Cortex of kidney (tissue), 1 donor: ENCODE measurements at places on chromosomes 2 and 18.
A peak's percentile ranks its signal among the peaks of the same experiment; 100 is the strongest.

GRCh38 chr18:69866212-69866611, 81.5 kb downstream of the CD226 start:
- no peak for DNase-seq

GRCh38 chr2:240762971-240763370, 57.0 kb downstream of the KIF1A start:
- DNase-seq: no peak

DNA sequence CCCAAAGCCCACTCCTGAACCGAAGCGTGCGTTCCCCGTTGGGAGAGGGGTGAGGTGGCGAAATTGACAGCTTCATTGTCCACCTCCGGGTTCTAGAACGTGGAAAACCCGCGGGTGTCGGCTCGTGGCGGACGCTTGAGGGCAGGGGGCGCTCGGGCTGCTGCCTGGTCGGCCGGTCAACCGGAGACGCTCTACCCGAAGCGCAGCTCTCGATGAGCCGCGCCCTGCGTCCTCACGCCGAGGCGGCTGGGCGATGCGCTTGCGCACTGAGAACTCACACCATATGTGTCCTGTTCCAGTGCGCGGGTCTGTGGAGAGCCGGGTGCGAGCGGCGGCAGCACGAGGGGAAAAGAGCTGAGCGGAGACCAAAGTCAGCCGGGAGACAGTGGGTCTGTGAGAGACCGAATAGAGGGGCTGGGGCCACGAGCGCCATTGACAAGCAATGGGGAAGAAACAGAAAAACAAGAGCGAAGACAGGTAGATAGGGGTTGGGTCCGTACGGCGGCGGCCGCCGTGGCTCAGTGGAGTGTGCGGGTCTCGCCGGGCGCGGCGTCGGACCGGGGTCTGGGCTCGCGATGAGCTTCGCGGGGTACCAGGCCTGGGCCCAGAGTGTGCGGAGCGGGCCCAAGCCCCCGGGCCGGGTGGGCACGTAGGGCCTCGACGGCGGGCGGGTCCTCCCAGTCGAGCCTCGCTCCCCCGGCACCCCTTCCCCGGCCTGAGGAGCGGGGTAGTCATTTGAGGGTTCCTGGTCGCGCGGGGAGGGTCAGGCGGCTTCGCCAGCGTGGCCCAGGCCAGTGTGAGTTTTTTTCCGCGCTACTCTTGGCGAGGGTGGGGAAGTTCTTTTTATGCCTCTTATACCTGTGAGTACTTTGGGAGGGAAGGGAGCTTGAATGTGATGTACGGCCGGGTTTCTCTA, at the start of gene EIF5B:
Gene EIF5B, plus strand, starts transcription at position 277 of the 916 bp plus-strand sequence. Its CDS starts 166 bp downstream, at position 443.
- peak; percentile 47 for DNase-seq

DNA sequence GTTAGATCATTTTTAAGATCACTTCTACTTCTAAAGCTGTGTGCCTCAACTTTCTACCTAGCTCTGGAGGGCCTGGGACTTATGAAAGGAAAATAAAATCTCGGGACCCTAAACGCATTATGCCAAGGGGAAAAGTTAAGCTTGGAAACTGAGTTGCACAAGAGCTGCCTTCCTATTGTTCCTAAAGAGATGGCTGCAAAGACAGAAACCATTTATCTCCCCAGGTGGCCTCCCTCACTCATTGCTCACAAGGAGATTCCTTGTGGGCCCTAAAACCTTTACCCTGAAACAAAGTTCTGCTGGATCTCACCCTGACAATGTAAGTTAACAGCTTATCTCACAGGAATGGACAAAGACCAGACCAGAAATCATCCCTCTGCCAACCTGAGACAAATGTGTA, 26.8 kb downstream of the TUBB6 start:
- DNase-seq: no peak

GRCh38 chr2:58700591-58700990, 459.5 kb upstream of the FANCL start:
- DNase-seq: no peak

- no peak for DNase-seq
Measured at GRCh38 chr18:8800445-8800844, 95.1 kb downstream of the MTCL1 start.

DNA sequence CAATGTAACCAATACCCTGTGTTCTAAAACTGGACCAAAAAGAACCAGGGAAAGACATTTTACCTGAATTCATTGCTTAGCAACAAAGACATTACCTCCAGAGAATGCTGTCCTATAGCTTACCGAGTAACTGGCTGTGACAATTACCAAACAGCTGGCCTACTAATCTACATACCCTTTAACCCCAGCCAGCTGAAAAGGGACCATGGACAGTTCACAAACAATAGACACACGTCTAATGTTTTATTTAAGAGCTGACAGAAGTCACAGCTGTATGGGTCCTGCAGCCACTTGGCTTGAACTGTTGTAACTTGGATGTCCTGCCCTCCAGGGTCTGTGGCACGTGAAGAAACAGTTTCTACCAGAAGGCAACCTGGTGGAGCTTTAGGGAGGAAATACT, 130.1 kb upstream of the EFEMP1 start:
- no peak for DNase-seq

DNA sequence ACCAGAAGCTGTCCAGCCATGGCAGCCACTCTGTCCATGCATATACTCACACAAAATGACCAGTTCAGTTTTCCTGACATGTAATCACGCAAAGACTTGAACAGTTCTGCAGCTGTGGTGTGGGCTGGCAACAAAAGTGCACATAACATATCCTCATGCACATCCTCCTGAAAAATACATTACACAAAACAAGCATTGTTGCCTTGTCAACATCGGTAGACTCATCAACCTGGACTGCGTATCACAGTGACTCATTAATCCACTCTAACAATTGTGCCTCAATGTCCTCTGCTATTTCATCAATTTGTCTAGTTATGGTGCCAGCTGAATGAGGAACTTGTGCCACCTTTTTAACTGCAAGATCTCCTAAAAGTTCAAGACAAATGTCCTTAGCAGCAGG, 19.5 kb downstream of the RBKS start:
- no peak for DNase-seq

DNA sequence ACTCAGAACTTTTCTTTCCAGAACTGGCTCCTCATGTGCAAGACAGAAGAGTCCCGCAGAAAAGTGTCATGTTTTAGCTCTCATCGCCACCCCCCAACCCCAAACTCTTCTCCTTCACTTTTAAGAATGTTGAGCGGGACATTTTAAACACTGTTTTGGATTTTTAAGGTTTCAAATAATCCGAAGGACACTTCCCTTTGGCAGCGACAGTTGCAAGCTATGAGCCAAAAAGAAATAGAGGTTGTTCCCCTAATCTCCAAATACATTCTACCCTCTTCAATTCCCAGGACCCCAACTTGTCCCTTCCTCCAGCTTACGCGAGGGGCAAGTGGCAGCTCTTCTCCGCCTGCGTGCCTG, 678 bp upstream of the UBE2E3 start:
- DNase-seq: no peak

DNA sequence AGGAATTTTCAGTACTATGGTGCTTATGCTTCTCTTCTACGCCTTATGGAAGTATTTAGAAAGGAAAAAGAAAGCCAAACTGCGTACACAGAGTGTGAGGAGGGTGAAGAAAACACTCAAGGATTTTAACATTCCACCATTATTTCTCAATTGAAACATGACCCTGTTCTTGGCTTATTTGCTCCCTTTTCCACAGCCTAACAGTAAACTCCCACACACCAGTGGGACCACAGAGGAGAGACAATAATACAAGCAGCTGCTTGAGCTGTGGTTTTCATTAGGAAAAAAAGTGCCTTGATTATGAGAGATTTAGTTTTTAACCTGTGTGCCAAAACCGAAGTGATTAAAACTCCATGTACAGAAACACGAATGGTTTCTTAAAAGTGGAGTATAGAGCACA, 134.3 kb downstream of the MEP1B start:
- no peak for DNase-seq

GRCh38 chr18:62918361-62918760, 203.0 kb downstream of the PHLPP1 start:
- DNase-seq: no peak

- DNase-seq: no peak
Measured at GRCh38 chr18:34283506-34283905, 58.8 kb upstream of the NOL4 start.

DNA sequence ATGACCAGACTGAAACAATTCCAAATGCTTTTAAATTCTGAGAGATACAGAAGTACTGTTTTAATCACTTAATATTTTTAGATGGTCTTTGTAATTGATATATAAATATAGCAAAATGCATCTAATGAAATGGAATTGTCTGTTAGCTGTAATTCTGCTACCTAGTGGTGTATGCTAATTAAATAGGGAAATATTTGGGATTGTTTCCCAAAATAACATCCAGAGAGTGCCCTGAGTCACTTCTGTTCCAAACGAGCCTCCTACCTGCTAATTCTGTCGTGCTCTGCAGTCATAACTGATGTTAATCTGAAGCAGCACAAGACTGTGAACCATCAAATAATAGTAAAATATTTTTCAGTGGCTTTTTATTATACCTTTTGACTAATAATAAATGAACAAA, 71.4 kb upstream of the NOSTRIN start:
- no peak for DNase-seq

- DNase-seq: no peak
Measured at GRCh38 chr18:5539391-5539790, 4.4 kb downstream of the EPB41L3 start.

DNA sequence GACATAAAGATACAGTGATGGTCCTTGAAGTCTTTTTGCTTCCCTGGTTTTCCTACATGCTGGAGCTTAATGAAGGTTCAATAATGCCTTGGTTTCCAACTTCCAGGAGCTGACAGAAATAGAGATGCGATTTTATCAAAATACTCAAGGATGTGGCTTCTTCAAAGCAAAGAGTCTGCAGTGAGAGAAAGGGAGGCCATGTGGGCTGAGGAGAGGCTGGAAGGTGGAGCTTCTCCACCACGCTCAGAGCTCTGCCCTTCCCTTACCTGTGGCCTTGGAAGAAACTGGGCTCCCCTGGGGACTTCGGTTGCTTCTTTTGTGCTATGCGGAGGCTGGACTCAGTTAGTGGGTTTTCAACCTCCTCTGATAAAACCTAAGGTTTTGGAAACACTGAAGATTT, 175.0 kb upstream of the APCDD1 start:
- no peak for DNase-seq

DNA sequence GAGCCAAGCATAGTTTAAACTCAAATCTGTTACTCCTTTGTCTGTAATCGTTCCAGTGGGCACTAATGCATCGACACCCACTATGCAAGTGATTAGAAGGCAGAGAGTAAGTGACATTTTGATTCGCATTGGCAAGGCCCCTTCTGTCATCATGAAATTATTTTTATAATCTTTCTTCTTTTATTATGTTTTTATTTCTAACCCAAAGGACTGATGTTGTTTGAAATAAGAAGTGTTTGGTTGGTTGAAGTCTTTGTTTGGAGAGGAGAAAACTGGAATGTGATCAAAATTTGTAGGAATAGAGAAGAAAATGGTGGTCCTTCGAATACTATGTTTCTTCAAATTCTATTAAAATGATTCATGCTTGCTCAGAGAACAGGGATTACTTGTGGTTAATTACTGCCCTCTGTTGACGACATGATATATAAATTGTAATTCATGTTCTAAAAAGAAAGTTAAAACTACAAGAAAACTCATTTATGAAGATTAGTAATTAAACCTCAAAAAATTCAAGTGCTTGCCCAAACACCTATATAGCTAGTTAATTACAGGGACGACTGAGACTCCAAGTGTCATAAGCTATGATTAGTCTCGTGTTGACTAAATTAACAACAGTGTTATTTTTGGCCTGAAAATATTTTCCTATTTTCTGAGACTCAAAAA, 26.4 kb upstream of the TFPI start:
- no peak for DNase-seq

GRCh38 chr2:2056531-2056930, 274.5 kb downstream of the MYT1L start:
- no peak for DNase-seq

GRCh38 chr18:36519358-36519757, 221.8 kb downstream of the FHOD3 start:
- no peak for DNase-seq

- DNase-seq: no peak
Measured at GRCh38 chr2:10864861-10865636, 46.7 kb upstream of the KCNF1 start.

DNA sequence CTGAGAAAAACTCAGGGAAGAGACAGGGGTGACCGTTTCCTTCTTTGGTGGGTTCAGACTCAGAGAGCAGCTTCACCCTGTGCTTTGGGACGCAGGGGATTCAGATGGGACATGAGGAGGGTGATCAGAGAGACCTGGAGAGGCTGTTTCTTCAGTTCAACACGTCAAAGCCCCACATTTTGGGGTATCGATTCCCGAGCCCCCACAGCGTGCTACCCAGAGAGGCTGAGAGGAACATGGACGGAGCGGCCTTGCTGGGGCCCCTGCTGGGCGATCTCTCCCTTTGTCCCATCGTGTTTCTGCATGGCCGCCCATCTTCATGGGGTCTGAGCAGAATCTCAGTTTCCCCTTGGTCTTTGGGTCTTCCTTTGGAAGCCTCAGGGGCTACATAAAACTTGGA, 38.2 kb upstream of the PXDN start:
- DNase-seq: no peak

GRCh38 chr2:130300258-130300969, 42.3 kb upstream of the IMP4 start:
- DNase-seq: no peak

GRCh38 chr18:3710712-3711301, 260.8 kb downstream of the TGIF1 start:
- no peak for DNase-seq

DNA sequence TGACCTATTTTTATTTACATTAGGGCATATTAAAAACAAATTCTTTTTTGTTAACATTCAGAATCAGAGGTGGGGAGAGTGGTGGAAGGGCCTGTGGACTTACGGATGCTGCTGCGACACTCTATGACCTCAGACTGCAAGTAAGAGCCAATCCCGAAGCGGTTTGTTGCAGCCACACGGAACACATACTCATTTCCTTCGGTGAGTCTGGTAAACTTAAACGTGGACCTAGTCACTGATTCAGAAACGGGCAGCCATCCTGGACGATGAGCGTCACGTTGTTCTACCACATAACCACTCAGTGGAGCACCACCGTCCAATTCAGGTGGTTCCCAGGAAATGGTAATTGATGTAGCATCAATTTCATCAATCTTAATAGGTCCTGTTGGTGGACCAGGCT, 61.9 kb downstream of the PLEKHA3 start:
- no peak for DNase-seq

GRCh38 chr2:148167855-148168254, 147.0 kb downstream of the MBD5 start:
- DNase-seq: no peak

GRCh38 chr2:168514692-168515091, 58.6 kb downstream of the CERS6 start:
- no peak for DNase-seq

GRCh38 chr18:79495591-79496071, 99.9 kb downstream of the NFATC1 start:
- no peak for DNase-seq

- DNase-seq: no peak
Measured at GRCh38 chr2:38997781-38998180, 108.1 kb downstream of the ARHGEF33 start.

- no peak for DNase-seq
Measured at GRCh38 chr2:152343426-152343825, 8.5 kb downstream of the FMNL2 start.

DNA sequence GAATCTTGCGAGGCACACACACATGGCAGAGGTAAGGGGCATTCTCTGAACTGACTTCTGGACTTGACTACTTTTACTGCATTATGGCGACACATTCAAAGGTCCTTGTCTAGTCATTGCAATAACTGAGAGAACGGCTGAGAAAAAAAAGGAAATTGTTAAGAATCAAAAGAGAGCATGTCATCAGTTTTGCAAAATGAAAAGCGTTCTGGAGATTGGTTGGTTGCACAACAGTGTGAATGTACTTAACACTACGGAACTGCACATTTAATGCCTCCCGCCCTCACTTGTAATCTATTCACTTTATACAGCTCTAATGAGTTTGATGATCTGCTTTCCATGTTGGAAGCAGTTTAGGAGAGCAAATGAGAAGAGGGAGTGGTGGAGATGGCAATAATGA, 68.5 kb upstream of the NFU1 start:
- no peak for DNase-seq
